Substantia nigra (tissue), 51 donors: ENCODE measurements at places on chromosomes 6 and 20.

GRCh38 chr6:54248994-54249393 lies 59.2 kb upstream of the TINAG start:
- DNase-seq, result no peak

- no peak for DNase-seq
Observed at GRCh38 chr6:132341646-132342045, 59.6 kb downstream of the MOXD1 start.

- no peak for DNase-seq
Observed at GRCh38 chr20:3765171-3765882, 2.2 kb downstream of the ADISSP start.

DNA sequence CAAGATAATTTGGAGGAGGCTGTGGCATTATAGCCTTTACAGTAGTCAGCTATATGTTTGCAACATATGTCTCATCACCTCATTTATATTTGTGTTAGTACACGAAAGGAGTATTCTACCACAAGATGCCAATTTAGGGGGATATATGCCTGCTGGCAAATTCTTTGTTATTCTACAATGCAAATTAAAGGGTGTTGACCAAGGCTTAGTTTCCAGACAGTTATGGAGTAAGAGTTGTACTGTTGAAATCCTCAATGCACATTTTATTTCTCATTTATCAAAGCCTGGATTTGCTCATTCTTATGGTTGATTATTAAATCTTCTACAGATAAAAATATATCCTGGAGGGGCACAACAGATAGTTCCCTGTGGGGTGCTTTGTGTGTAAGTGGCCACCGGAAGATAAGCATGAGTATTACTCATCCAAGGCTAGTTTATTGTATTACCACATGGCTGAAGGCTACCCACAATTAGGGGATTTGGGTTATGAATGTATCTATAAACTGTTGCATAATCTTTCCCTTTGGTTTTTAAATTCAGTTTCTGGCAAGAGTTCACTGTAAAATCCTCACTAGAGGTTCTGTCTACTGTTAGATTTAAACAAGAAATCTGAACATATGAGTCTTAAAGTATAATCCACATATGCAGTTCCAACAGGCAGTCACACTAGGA lies 9.0 kb downstream of the CST9 start:
- no peak for DNase-seq

GRCh38 chr6:54327631-54328030 lies 19.4 kb downstream of the TINAG start:
- DNase-seq, result no peak

DNA sequence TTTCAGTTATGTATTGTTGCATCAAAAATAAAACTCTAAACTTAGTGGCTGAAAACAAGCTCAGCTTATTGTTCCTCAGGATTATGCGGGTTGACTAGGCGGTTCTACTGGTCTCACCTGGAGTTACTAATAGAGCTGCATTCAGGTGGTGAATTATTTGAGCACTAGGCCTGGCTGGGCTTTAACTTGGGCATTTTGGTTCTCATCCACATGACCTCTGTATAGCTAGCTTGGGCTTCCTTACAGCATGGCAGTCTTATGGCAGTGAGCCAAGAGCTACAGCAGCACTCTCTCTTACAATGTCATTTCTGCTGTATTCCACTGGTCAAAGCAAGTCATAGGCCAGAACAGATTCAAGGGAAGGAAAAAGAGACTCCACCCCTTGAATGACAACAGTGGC lies 1.6 kb downstream of the PGBD1 start:
- DNase-seq, result no peak

DNA sequence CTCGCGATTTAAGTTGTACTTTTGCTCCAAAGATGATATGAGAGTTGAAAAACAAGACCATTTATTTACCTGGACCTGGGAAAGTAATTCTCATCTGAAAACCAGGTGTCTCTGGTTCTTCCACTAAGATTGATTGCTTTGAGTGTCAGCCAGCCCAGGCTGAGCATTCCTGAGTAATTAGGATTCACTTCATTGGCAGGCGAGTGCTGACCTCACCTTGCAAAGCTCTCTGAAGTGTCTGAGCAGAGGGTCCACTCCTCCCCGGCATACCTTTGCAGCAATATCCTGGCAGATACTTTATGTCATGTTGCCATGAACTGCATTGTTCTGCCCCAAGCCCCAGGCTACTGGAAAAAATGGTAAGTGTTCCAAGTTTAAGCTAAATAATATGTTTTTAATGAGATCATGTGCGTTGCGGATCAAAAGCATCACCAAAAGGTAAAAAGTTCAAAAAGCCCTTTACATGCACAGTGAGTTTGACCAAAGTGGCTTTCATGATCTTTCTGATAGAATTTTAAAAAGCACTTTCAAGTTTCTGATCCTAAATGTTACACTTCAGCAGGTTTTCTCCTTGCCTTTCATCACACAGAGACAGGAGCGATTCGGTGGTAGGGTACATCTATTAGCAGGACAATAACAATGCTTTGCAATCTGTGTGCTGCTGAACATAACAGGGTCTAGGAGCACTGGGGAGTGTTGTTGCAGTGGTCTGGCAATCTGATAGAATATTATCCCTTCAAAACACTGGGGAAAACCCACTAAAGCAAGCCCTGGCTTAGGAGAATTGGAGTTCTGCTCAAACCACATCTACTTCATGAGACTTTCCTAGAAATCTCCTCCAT lies 127.8 kb upstream of the EEF1E1 start:
- DNase-seq, result no peak

GRCh38 chr6:139751179-139751578 lies 376.7 kb upstream of the CITED2 start:
- no peak for DNase-seq

GRCh38 chr6:163324688-163325389 lies 89.7 kb upstream of the QKI start:
- DNase-seq, result peak; percentile 67

- DNase-seq, result no peak
Observed at GRCh38 chr20:20463933-20464374, 96.0 kb downstream of the INSM1 start.

DNA sequence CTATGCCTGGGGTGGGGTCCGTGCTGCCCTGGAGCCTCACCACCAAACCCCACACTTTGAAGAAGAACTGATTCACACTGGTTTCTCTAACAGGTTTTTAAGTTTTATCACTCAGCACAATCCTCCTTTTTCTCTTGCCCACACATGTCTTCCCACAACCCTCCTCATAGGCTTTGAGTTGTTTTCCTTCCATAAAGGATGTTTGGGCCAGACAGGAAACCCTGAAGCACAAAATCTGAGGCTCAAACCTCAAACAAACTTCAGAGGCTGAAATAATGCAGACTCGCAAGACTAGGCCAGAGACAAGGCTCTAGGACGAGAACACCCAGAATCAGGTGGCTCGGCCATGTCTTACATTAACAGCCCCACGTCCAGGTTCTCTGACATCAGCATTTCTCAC lies 35.3 kb downstream of the EZR start:
- no peak for DNase-seq

DNA sequence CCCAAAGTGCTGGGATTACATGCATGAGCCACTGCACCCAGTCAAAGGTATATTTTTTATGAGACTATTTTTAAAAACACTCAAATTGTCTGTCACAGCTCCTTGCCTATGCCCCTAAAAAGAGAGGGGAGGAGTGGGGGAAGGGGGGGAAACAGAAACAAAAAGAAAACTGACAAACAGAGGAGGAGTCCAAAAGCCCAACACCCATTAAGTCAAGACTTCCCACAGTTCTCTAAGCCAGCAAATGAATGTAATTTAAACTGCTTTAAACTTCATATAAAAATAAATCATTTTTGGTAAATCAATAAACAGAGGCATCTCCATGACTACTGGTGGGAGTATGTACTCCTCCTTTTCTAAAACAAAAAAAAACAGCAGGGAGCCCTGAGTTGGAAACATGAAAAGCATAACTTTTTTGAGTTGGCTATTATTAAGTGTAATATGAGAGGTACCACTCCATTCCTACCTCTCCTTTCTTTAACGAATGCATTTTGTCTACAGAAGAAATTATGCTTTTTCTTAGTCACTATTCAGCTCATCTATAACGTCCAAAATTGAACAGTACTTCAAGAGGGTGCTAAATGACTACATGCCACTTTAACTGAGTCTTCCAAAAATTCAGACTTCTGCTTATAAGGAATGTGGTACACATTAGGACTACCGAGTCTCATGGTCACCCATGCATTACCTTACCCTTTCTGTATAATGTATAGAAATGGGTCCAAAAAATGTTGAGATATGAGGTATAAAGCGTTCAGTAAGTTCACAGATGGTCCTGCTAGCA lies 119.0 kb upstream of the PRSS16 start:
- DNase-seq, result no peak

DNA sequence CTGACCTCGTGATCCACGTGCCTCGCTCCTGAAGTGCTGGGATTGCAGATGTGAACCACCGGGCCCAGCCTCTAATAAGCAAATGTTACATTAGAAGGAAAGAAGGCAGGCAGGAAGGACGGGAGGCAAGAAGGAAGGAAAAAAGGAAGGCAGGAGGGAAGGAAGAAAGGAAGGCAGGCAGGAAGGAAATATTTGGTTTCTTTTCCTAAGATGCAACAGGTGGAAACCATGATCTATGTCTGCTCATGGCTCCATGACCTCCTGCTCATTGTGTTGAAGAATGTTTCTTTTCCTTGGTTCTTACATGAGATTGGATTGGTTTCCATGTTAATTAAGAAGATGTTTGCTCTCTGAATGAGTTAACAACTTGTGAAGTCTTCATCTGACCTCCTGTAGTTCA lies 91.8 kb upstream of the SNX9 start:
- DNase-seq, result no peak

DNA sequence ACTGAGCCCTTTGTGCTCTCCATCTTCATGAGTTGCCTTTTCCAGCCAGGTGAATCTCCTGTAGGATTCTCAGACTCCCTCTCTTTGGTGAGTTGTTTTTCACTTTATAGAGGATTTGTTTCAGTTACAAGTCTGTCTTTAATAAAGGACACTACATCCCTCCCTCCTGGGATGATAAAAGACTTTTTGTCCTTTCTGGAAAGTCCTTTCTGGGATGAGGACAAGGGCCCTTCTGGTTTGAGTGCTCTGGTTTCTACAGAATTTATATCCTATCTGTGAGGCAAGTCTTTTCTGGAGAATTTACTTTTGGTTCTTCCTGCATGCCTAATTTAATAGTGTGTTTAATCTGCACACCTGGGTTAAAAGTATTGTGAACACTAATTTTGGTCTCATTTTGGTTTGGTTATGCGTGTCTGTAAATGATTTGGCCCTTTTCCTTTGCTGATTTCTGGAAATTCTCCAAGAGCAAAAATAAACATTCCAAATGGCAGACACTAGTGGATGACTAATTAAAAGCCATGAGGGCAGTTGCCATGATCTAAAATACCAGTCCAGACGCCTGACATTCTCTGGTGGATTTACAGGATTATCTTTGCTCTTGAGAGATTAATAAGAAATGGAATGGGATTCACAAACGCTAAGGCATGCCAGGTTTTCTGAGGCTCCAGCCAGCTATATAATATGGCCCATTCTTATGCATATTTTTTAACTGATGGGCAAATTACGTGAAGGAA lies 44.8 kb downstream of the TCP11 start:
- DNase-seq, result no peak

GRCh38 chr20:7505835-7506221 lies 434.4 kb downstream of the HAO1 start:
- DNase-seq, result no peak

DNA sequence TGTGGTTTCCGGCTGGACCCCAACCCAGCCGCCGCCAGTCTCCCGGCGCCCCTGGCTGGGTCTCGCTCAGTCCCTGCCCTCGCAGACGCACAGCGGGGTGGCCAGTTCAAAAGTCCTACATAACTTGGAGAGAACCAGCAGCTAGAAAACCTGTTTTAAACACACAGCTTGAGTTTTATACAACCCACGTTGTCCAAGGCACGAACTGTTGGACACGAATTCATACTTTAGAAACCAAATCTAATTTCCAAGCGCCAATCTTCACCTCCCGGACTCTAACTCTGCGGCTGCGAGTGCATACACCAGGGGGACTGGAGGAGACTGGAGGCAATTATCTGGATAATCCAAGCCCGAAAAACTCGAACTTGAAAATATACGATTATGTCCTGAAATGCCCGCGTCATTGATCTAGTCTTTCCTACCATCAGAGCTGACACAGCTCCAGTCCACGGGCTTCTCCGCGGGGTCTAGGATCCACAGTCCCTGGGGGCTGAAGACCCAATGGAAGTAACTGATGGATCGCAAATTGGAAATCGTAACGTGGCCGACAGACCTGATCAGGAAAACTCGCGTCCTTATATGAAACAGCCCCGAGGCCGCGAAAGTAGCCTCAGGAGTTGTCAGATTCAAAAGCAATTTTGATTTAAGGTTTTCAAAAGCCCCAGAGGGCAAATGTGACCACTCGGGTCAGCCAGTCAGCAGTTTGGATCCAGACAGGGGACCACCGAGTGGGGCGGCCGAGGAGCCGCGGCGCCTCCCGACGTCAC lies 843 bp upstream of the HEY2 start:
- DNase-seq, result no peak

DNA sequence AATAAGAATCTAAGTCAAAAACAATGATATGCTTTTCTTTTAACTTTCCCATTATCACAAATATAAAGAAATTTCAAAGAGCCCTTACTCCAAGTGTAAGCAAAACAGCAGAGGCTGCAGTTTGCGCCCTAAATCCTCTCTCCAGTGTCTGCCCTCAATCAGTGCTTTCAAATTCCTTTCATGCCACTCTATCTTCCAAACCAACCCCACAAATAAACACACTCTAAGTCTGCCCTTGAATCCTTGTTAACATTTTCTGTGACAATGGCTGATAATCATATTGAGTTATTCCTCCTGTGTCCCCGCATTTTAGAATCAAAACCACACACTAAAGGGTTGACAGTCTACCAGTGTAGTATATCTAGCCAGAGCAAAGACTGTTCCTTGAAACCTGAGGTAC lies 317.9 kb upstream of the MARCKS start:
- DNase-seq, result no peak

GRCh38 chr6:88870717-88871330 lies 92.6 kb downstream of the RNGTT start:
- peak; percentile 2 for DNase-seq

GRCh38 chr6:32188381-32189068 lies 1.5 kb downstream of the PBX2 start:
- no peak for DNase-seq

DNA sequence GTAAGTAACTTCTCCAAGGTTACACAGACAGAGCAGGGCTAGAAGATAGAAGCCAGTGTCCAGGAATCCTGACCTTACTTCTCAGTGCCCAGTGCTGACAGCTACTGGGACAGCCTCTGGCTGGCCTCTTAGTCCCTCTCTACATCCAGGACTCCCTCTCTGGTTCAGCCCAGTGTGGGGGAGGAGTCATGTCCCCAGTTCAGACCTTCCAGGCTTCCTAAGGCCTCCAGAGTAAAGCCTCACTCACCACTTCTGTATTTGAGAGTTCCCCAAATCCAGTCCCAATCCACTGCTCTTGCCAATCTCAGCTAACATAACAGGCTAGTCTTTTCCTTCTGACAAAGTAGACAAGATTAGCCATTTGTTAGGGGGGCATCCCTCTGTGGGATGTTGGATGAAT lies 36.9 kb upstream of the EPB41L1 start:
- DNase-seq, result no peak

DNA sequence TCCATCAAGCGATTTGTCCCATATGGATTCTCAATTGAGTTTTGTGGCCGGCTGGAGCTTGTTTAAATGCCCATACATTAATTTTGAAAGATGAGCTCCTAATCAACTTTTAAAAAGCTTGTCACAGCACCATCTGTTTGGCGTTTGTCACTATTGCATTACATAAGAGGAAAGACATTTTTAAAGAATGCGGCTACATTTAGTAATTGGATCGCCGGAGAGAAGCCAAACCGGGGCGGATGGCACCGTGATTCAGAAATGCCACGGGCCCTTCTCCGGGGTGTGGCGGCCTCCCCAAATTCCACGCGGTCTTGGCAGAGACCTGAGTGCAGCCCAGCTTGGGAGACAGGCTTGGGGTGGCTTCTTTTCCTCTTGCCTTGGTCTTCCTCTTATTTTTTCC lies 67.7 kb upstream of the ZNFX1 start:
- DNase-seq, result no peak
